ENCODE measurements at places on chromosomes 2 and 18. TPM values are rescaled to one million over a fixed set of nuclear protein-coding genes. Genes with fewer than 3 reads are reported as not detected.

Gene RAB11FIP5
- total RNA-seq, result 9.9 TPM

Gene PLEKHH2
- total RNA-seq, result 39.3 TPM

Gene ZSWIM2
- total RNA-seq, result not detected

Gene IWS1
- total RNA-seq, result 36.2 TPM

Gene MAPK4
- total RNA-seq, result 1.8 TPM
